ENCODE measurements at places on chromosomes 12 and 14.

DNA sequence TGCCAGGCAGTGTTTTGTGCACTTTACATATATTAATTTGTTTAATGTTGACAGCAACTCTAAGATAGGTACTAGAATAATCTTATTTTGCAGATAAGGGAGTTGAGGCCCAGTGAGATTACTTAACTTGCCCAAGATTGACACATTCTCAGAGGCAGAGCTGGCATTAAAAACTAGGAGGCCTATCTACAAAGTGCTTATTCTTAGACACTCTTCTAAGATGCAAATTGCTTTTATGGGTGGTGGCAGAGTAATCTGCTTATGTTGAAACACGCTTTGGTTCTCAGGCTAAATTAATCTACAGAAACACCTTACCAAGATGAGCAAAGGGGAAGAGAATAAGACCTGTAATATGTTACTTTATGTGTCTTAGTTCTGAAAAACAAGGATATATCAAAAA lies 7.2 kb downstream of the MGP start:
- peak; percentile 14 for DNase-seq

DNA sequence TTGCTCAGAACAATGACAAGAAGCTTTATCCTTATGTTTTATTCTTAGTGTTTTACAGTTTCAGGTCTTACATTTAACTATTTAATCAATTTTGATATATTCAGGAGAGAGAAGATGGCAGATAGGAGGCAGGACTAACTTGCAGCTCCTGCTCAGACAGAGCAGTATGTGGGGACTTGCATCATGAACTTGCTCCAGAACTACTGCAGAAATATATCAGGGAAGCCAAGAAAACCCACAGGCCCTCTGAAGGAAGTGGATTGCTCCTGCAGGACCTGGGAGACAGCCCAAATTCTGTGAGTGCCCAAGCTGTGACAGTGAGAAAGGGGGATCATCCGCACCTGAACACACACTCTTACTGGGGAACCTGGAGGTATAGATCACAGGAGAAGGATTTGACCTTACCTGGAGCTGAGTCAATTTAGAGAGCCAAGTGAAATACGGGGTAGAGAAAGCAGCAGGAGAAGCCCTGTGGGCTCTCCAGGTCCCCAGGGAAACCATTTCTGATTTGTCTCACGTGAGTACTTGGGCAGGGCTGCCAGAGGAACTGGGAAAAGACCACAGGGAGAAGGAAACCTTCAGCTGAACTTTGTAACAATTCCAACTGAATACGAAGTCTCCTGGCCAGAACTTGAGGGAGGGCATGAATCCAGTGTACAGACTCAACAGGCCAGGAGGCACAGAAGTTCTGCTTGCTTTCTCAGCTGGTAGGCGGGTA lies 28.9 kb upstream of the TSPAN8 start:
- no peak for DNase-seq

GRCh38 chr12:110582276-110583136 lies 612 bp downstream of the PPTC7 start:
- no peak for DNase-seq

- DNase-seq, result peak; percentile 33
Observed at GRCh38 chr12:123367511-123367910, 2.9 kb upstream of the SBNO1 start.

DNA sequence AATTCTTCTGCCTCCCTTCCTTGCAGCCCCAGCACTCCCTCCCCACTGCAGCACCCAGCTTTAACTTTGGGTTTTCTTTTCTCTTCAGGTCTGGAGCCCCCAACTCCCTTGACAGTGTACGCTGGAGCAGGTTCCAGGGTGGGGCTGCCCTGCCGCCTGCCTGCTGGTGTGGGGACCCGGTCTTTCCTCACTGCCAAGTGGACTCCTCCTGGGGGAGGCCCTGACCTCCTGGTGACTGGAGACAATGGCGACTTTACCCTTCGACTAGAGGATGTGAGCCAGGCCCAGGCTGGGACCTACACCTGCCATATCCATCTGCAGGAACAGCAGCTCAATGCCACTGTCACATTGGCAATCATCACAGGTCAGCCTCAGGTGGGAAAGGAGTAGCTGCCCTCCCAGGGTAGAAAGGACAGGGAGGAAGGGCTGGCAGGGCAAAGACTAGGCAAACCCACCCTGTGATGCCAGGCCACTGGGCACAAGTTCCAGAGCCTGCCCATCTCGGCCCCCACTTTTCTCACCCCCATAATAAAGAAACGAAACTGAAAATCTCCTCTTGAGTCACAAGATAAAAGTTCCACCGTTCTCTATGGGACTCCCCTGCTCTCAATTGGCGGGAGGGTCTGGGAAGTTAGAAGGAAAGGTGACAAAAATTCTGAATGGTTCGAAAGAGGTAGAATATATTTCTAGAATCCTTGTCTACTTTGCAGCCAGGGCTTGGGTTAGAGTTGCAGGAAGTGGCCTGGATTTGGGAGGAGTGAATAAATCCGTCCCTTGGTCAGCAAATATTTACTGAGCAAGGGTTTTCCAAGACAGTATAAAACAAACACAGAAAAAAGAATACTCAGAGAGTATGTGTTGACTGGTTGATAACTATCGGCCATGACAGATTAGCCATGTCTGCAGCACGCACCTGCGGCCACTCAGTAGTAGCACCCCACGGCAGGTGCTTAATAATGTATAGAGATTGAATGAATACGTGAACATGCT lies 3.2 kb downstream of the LAG3 start:
- DNase-seq, result no peak

DNA sequence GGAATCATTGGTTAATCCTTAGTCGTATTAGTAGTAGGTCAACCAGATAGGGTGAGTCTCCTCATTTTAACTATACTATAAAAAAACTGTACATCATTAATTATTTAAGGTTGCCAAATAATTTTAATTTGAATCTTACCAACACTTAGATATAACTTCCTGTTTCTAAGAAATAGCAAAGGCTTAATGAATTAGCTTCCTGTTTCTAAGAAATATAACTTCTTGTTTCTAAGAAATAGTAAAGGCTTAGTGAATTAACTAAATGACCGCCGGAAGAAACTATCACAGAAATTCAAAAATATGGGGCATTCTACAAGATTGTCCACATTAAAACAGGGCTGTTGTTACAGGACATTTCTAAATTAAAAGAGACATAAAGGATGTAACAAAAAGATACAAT lies 392.9 kb upstream of the FOXG1 start:
- no peak for DNase-seq

GRCh38 chr12:108338915-108339657 lies at the start of gene CMKLR1:
Gene CMKLR1, minus strand, starts transcription at chr12:108339311. Its CDS starts 45,720 bp downstream, at chr12:108293591.
- no peak for DNase-seq

DNA sequence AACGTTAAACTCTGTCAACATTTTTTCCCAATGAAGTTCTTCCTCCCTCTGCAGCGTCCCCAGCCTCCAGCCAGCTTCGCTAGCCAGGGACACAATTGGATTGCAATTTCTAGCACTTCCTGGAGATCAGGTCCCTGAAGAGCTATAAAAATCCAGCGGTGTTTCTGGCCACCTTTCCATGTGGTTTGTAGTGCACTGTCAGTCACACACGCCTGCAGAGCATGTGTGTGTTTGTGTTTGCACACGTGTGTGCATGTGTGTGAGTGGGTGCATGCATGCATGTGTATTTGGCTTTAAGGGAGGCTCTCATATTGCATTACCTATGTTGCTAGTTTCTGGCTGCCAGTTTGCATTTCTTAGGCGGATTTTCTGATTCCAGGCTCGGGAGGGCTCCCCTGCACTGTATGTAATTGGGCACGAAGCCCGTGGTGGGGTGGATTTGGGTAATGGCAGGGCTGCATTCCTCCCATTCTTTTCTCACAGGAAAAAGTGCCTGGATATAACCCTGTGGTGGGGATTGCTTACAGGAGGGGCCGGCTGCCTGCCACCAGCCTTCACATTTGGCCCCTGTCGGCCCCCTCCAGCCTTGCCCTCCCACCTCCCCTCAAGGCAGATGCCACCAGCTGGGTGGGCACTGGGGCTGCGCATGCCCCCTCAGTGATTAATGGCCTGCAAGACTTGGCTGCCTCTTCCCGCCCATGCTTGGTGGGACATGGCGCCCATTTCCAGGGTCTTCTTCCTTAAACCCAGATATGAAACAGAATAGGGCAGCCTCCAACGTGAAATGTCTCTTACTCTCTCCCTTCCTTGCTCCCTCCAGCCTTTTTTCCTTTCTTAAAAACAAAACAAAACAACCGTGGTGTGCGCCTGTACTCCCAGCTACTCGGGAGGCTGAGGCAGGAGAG lies 74.0 kb downstream of the TSPAN9 start:
- DNase-seq, result peak; percentile 67

- DNase-seq, result peak; percentile 47
Observed at GRCh38 chr12:2958432-2959191, 585 bp upstream of the TEAD4 start.

DNA sequence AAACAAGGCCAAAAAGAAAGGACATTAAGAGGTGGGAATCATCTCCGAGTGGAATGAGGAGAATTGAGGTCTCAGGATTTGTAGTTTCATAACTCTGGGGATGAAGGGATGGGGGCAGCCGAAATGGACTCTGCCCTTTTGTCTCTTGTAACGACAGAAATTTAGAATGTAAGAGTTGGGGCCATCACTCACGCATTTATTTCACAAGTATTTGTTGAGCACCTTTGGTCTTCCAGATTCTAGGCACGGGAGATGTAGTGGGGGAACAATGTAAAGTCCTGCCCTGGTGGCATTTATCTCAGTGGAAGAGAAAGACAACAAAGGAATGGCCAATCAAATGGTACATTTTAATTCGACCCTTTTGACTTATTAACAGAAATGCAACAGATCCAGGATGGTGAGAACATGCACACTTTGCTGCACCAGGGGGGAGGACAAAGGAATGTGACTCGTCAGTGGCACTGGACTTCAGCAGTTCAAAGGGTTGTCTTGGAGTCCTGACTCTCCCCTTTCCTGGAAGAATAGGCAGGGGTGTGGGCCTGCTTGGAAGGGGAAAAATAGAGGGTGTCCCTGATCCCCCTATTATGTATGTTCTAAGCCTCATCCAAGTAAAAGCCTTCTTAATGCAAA lies 102.0 kb downstream of the TMEM30B start:
- no peak for DNase-seq

DNA sequence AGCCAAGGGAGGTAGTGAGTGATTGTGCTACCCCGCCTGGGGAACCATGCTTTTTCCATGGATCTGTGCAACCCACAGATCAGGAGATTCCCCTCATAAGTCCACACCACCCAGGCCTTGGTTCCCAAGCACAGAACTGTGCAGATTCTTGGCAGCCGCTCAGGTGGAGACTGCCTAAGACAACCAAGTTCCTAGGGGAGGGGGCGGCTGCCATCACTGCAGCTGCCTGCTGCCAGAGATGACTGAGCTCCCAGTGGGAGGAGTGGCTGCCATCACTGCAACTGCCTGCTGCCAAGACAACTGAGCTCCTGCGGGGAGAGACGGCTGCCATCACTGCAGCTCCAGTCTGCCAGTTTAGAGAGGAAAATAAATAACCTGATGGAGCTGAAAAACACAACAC lies 138.3 kb upstream of the GARIN2 start:
- DNase-seq, result no peak

DNA sequence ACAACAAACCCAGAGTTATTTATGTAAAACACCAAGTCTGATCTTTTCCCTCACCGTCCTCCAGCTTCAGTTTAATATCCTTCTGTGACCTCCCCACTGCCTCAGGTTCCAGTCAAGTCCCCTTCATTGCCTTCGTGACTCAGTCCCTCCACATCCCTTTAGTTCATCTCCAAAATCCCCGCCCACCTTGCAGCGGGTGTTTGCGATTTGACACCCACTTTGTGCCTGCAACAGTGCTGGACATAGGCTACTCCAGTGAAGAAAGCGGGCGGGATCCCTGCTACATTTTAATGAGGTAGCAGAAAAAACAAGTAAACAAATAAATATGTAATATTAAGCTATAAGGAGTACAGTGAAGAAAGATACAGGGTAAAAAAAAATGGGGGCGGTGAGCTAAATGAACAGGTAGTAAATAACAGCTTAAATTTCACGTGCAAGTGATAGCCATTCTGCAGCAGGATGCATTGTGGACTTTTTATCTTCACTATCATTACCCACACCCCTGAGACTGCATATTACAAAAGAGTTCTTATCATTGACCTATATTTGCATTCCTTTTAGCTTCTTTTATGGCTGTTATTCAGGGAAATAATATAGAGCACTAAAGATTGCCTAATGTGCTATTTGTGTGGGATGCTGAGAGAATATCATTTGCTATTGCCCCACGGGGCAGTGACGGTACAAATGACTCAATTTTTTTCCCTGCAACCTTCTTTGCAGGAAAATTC lies 222.8 kb upstream of the NUDT4 start:
- peak; percentile 92 for DNase-seq

- DNase-seq, result peak; percentile 51
Observed at GRCh38 chr14:55583942-55584468, 4.0 kb downstream of the KTN1 start.

DNA sequence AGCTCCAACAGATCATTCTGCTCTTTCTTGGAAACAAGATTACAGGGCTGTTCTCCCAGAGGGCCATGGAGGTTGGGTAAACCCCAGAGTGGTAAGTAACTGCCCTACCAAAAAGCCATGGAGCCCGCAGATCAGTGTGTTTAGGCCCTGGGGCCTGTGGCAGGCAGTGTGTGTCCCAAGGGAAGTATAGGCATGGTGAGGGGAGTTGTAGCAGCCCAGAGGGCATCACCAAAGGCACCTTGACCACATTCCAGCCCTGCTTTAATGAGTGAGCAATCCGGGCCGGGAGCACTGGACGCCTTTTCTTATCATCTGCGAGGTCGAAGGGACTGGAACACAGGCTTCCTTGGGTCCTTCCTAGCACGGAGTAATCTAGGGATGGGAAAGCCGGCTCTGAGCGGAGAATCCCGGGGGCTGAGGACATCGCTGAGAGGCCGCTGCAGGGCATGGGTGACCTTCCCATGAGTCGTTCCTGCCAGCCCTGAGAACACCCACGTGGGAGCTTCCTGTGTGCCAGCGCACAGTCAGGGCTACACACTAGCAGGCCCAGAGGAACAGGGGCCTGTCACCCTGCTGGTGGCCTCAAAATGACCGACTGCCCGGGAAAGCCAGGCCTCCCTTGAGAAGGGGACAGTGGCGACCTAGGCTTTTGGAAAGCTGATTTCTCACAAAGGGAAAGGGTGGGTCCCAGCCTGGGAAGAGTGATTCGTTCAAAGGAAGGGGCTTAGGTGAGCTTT lies 91.3 kb downstream of the NINJ2 start:
- DNase-seq, result no peak

DNA sequence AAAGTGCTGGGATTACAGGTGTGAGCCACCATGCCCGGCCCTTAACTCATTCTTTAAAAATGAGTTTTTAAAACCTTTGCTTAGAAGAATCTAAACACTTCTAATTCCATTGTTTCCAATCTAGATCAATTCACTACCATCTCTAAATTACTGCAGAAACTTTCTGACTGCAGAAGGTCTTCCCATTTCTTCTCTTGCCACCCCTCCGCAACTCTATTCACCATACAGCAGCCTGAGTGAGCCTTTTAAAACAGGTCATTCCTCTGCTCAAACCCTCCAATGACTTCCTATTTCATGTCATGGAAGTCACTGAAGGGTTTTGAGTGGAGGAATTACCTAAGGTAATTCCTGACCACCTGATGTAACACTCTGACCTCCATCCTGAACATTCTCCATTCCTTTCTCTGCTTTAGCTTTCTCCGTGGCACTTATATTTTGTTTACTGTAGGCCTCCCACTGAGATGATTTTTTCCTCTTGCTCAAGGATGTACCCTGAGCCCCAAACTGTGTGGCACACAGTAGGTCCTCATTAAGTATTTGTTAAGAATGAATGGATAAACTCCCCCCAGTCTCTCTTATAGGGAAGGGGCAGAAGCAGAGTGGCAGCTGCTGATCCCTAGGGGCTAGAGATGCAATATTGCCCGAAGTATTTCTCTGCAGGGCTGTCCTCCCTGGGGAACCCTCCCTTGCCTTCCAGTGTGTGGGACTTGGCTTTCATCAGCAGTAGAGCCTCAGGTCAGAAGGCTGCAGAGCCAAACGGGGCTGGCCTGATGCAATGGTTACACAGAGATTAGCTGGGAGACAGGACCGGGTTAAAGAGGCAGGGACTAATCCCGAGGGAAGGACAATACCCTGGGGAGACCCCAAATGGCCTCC lies 1.2 kb downstream of the DDIT3 start:
- DNase-seq, result peak; percentile 55

Measured in amniotic epithelial cell (primary cell).